ENCODE measurements at places on chromosomes 5 and 9. TPM values are rescaled to one million over a fixed set of nuclear protein-coding genes. Genes with fewer than 3 reads are reported as not detected.

Gene LVRN
- 0.17 TPM for total RNA-seq

Gene CHMP5
- 18.6 TPM for total RNA-seq

Gene ASS1
- total RNA-seq = not detected

Gene PKD2L2
- total RNA-seq = not detected

Gene SPINK4
- total RNA-seq = not detected

Gene FAXDC2
- not detected for total RNA-seq

Gene CLIC3
- 2.1 TPM for total RNA-seq

Gene BTNL3
- not detected for total RNA-seq
